ENCODE measurements at places on chromosomes 5 and 9.
A peak's percentile ranks its signal among the peaks of the same experiment; 100 is the strongest.

DNA sequence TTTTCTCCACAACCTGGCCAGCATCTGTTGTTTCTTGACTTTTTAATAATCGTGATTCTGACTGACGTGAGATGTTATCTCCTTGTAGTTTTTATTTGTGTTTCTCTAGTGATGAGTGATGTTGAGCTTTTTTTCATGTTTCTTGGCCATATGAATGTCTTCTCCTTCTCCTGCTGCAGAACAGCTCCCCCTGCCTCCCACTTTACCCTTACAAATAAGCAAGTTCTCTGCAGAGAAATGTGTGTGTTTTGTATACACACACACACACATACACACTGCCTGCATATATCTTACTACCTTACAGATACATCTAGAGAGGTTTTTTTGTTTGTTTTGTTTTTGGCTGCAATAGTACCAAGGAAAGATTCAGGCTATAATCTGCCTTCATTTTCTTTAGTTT, 88.7 kb upstream of the PHF24 start:
- no peak for DNase-seq

- DNase-seq, result no peak
These were observed 47.0 kb upstream of the CHD1 start for GRCh38 chr5:98975682-98976407.

GRCh38 chr5:173296737-173297676, 31.2 kb downstream of the STC2 start:
- no peak for DNase-seq

DNA sequence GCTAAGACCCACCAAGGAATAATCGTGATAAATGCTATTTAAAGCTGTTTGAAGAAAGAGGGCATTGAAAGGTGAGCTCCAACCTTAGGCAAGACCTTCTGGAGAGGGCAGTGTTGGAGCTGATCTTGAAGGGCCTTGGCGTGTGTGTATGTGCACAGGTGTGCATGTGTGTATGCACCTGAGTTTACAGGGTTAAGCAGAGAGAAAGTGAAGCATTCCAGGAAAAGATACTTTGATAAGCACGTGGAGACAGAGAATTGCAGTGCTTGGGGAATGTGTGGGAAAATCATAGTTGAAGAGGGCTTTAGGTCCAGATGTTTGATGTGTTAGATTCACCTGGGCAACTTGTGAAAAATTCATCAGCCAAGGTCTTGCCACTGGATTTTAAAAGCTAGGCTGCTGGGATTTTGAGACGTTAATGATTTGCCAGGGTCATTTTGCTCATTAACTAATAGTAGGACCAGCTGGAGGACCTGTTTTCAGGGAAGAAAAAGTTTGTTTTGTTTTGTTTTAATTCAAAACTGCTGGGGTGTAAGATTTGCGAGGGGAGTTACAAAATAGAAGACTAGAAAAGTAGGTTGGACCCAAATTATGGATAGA, 78.3 kb upstream of the ANKRD55 start:
- no peak for DNase-seq

- DNase-seq, result no peak
These were observed 276.2 kb downstream of the PDE4D start for GRCh38 chr5:59617186-59617771.

GRCh38 chr9:13020146-13021040, 245.6 kb downstream of the LURAP1L start:
- no peak for DNase-seq

DNA sequence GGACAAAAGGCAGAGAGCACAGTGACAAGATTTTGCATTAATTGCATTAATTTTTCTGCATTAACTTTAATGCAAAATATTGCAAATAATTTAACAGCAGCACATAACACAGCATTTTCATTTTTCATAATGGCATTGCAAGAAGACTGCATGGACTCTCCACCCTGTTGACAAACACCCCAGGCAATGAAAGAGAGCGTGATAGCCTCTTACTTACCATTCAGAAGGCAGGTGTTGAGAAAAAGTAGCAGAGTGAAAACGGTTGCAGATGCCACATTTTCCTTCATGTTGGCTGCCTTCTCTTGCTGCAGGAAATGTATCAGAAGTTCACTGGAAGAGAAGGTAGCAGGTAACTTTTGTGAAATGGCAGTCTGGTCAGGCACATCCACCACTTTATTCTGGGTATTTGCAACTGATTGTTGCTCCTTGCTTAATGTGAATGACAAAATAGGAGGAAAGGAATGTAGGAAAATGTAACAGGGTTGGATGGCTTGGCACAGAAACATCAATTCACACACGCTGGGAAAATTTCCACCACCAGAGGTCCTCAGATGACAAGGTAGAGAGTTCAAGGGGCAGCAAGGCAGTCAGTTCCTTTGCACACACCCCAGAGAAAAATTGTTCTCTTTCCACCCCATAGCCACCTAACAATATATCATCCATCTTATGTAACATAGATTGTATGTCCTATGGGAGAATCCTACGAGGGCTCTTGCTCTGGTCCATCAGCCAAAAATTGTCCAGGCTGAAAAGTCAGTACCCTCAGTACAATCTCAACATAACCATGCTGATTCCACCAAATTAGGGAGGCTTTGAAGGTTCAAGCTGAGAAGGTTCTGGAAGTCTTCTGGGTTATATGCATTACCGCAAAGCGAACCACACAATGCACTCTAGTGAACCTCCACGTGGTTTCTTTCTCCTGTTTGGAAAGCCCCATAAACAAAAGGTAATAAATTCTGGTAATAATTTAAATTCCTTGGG, 41.9 kb upstream of the AGXT2 start:
- peak; percentile 82 for DNase-seq

- peak; percentile 48 for DNase-seq
These were observed 8.9 kb upstream of the SPATA31E1 start for GRCh38 chr9:87873607-87874303.

GRCh38 chr5:98471458-98471857, 302.0 kb upstream of the RGMB start:
- DNase-seq, result no peak

GRCh38 chr5:139844472-139845145, 49.0 kb downstream of the PSD2 start:
- peak; percentile 62 for DNase-seq

- peak; percentile 74 for DNase-seq
These were observed 1.3 kb downstream of the AK1 start for GRCh38 chr9:127876026-127876763.

- DNase-seq, result no peak
These were observed 732.9 kb downstream of the CETN3 start for GRCh38 chr5:89676634-89677033.

- no peak for DNase-seq
These were observed 461.2 kb downstream of the CDH12 start for GRCh38 chr5:22391956-22392355.

DNA sequence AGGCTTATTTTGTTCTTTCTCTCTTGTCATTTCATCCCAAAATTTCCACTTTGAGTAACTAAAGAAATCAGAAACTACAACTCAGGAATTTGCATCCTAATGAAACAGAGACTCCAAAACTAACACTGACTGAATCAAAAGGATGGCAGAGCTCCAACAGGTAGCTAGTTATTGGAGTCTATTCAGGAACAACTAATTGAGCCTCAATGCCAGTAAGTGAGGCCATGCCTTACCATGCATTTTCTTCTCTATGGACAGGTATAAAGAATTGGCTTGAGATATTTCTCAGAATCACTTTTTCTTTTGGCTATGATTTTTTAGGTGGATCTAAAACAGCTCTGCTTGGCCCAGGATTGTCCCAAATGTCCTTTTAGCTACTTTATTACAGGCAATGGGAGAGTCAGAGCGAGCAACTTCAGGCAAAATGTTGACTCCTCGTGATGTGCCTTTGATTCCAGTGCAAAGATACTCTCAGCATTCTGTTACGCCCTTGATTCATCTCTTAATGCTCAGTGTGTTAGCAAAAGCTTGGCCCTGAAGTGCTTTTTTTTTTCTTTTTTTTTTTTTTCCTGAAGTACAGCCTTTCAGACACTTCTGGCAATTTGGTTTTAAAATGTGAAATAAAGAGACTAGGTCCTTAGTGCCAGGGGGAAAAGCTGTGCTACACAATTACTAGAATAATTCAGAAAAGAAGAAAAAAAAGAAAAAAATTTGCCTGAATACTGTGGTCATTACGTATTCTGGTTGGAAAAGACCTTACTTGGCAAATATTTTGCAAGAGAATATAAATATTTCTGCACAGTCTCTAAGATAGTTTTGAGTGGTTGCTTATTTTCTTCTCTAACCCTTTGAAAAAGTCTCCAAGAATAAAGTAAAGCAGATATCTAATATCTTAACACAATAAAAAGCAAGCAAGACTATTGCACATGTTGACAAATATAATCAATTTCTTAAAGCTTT, 423.7 kb downstream of the ANXA1 start:
- DNase-seq, result no peak

DNA sequence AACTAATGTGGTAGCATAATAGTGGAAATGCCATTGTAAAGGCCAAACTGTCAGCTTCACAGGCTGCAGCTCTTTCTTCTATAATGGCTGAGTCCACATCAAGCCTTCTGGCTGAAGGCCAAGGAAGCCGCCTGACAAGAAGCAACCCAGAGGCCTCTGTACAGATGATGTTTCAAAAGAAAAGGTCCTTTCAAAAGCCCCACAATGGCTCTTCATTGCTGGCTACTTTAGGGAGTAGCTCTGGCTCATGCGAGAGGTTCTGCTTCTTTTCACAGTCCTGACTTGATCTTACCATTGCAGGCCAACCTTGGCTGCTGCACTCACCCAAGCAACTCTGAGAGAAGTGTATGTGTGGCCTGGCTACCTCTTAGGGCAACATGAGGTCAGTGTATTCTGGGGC, 54.5 kb upstream of the EQTN start:
- no peak for DNase-seq

- no peak for DNase-seq
These were observed 170.4 kb upstream of the OTULINL start for GRCh38 chr5:14411216-14411615.

- DNase-seq, result no peak
These were observed 11.8 kb upstream of the CHD1 start for GRCh38 chr5:98940581-98940980.

GRCh38 chr9:17799369-17799768, 220.5 kb downstream of the SH3GL2 start:
- no peak for DNase-seq

DNA sequence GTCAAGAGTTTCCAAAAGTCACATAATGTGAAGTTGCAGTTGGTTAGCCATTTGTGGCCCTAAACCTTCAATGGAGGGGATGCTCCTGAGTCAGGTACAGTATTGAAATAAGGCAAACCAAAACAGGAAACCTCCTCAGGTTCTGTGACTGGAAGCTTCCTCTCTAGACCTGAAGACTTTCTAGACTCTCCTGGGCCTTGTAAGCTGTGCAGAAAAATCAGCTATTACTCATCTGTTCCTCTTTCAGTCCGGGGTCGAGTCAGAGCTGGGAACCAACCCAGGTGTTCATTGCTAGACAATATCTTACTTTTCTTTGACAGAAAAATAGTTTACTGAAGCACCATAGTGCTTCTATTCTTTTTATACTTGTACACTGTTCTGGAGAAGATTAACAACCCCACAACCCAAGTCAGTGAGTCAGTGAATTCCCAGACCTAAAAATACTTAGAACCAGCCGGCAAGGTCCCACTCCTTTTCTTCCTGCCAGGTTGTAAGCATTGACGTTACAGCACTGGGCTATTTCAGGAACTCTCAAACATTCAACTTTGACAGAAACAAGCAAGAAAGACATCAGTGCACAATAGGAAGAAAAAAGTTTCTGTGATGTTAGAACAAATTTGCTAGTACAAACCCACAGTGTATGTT, 47.3 kb downstream of the FSTL4 start:
- no peak for DNase-seq

DNA sequence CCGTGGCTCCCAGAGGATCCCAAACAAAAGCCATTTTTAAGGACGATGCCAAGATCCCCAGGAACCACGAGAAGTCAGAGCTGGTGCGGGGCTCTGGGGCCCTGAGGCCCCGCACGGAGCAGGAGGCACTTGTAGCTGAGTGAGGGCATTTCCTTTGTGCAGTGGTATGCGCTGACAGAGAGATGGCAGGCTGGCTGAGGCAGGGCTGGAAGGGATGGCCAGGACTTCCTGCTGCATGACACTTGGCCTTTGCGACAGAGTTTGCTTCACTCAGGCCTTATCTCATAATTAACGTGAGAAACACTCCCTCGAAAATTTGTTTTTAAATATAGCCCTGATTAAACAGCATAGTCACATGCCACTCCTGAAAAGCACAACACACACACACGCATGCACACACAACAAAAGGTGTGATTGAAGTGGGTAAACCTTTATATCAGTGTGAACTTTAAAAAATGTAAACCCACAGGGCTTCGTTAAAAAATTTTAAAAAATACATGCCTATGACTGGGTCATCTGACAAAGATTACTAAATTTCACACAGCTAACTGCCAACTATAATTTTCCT, 536.6 kb downstream of the PDE4D start:
- no peak for DNase-seq

- no peak for DNase-seq
These were observed 149.1 kb upstream of the VCAN start for GRCh38 chr5:83322273-83322924.

DNA sequence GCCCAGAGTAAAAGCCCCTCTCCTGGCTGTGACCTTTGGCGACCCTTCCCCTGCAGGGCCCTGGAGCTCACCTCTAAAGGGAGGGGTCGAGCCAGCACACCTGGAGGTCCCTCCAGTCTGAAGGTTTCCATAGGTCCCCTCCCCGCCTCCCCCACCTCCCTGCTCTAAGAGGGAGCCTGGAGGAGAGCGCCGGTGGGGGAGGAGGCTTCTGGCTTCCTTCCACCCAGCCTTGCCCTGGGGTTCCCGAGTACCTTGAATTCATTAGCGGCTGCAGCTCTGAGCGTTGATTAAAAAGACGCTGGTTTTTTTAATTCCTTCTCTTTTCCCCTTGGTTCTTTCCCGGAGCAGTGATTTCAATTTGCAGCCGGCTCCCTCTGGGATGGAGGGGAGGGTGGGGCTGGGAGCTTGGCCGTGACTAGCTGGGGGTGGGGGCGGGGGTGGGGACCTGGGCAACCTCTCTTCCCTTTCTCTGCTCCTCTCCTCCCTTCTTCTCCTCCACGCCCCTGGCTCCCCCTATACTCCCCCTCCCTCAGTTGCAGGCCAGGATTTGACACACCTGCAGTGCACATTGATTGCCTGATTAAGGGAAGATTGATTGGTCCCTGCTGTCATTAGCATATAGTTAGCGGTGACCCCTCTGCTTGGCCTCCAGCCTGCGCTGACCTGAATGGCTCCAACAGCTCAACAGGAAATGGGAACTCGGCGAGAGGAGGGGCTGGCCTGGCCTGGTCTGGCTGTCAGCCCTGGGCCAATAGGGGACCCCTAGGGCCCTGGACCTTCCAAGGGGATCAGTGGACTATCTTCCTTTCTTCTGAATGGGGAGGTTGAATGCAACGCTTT, 67.5 kb upstream of the RAPGEF1 start:
- DNase-seq, result no peak
